Astrocyte (in vitro differentiated cells and primary cell): ENCODE measurements at places on chromosomes 16 and 17. TPM values are rescaled to one million over a fixed set of nuclear protein-coding genes. Genes with fewer than 3 reads are reported as not detected.

- no peak overlapping the region for H3K27ac ChIP-seq
- H3K4me3 ChIP-seq: no peak overlapping the region
- H3K27me3 ChIP-seq: no peaks in the 10 kb centered on the region
- no peaks in the 10 kb centered on the region for H3K4me1 ChIP-seq
- no peaks in the 10 kb centered on the region for H3K36me3 ChIP-seq
- no peak for DNase-seq
Measured at GRCh38 chr16:66182592-66182991, 183.9 kb upstream of the CDH5 start.

DNA sequence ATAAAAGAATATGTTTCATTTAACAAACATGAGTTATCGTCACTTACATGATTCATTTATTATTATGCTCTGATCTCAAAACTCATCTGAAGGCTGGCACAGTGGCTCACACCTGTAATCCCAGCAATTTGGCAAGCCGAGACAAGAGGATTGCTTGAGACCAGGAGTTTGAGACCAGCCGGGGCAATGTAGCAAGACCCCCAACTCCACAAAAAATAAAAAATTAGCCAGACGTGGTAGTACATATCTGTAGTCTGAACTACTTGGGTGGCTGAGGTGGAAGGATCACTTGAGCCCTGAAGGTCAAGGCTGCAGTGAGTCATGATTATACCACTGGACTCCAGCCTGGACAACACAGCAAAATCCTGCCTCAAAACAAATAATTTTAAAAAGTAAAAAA lies 16.0 kb downstream of the APPBP2 start:
- H3K27me3 ChIP-seq: no peaks in the 10 kb centered on the region
- no peak overlapping the region for H3K27ac ChIP-seq
- H3K4me3 ChIP-seq: no peak overlapping the region
- peaks cover 7% of the 10 kb centered on the region for H3K36me3 ChIP-seq
- peaks cover 6% of the 10 kb centered on the region for H3K4me1 ChIP-seq

GRCh38 chr16:84045818-84046470 lies 3.3 kb upstream of the SLC38A8 start:
- no peak for DNase-seq
- no peak overlapping the region for H3K4me3 ChIP-seq
- H3K36me3 ChIP-seq: no peaks in the 10 kb centered on the region
- H3K27ac ChIP-seq: no peak overlapping the region
- peaks cover 20% of the 10 kb centered on the region for H3K27me3 ChIP-seq
- H3K4me1 ChIP-seq: no peaks in the 10 kb centered on the region

DNA sequence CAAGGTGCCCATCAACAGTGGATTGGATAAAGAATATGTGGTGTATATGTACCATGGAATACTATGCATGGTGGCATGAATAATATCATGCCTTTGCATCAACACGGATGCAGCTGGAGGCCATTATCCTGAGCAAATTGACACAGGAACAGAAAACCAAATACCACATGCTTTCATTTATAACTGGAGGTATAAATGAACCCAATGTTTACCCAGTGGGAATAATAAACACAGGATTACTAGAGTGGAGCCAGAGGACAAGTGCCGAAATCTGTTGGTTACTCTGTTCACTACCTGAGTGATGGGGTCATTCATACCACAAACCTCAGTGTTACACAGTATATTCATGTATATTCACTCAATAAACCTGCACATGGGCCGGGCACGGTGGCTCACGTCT lies 125.2 kb downstream of the CDH11 start:
- DNase-seq: no peak
- H3K27me3 ChIP-seq: no peaks in the 10 kb centered on the region

GRCh38 chr17:31568539-31568938 lies 177.1 kb downstream of the RAB11FIP4 start:
- H3K36me3 ChIP-seq: peaks cover 4% of the 10 kb centered on the region
- H3K4me1 ChIP-seq: peaks cover 68% of the 10 kb centered on the region
- no peak overlapping the region for H3K27ac ChIP-seq
- H3K4me3 ChIP-seq: no peak overlapping the region
- no peak for DNase-seq
- no peaks in the 10 kb centered on the region for H3K27me3 ChIP-seq

DNA sequence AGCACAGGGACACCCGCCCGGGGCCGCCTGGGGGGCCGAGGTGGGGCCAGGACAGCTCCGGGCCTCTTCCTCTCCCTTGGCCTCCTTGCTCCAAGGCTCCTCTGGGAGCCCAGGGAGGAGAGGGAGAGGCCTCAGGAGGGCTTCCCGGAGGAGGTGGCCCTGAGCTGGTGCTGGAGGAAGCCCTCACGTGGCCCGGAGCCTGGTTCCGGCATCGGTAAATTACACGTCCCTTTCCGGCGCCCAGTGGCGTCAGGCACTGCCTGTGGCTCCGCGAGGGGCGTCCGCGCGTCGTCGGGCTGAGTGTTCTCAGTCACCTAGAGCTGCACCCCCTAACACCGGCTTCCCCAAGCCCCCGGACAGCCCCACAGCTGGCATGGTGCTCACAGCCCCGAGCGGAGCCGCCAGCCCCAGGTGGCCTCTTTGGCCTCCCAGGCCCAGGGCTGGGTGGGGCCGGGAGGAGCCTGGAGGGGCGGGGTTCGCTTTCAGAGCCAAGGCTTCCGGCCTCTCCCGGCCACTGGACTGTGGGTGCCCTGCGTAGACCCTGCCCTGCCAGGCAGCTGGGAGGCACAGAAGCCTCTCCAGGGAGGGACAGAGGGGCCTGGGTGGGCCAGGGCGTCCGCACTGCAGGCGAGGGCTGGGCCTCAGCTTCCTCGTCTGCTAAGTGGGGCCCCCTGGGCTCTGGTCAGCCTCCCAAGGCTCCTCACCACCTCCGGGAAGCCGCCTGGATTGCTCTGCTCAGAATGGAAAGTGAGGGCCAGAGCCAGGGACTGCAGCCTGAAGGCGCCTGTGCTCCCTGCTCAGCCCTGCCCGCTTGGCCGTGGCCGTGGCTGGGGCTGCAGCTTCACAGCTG lies 27.9 kb upstream of the SSTR5 start:
- no peaks in the 10 kb centered on the region for H3K36me3 ChIP-seq
- no peak for DNase-seq
- H3K4me3 ChIP-seq: no peak overlapping the region
- no peaks in the 10 kb centered on the region for H3K4me1 ChIP-seq
- peaks cover 12% of the 10 kb centered on the region for H3K27me3 ChIP-seq

GRCh38 chr16:65032387-65032786 lies 89.5 kb downstream of the CDH11 start:
- no peak overlapping the region for H3K27ac ChIP-seq

GRCh38 chr17:59427425-59427921 lies 96.0 kb downstream of the YPEL2 start:
- peak; percentile 71 for DNase-seq
- H3K4me3 ChIP-seq: no peak overlapping the region
- peaks cover 31% of the 10 kb centered on the region for H3K4me1 ChIP-seq
- H3K27me3 ChIP-seq: no peaks in the 10 kb centered on the region
- H3K27ac ChIP-seq: peak overlapping the region; percentile 51

GRCh38 chr17:72425133-72425793 lies 304.4 kb downstream of the SOX9 start:
- H3K27me3 ChIP-seq: no peaks in the 10 kb centered on the region
- peaks cover 33% of the 10 kb centered on the region for H3K4me1 ChIP-seq
- no peak overlapping the region for H3K4me3 ChIP-seq

GRCh38 chr17:4953451-4953961 lies 2.6 kb downstream of the ENO3 start:
- no peaks in the 10 kb centered on the region for H3K27me3 ChIP-seq
- DNase-seq: peak; percentile 60
- no peak overlapping the region for H3K27ac ChIP-seq
- no peaks in the 10 kb centered on the region for H3K36me3 ChIP-seq
- no peak overlapping the region for H3K4me3 ChIP-seq
- H3K4me1 ChIP-seq: peaks cover 22% of the 10 kb centered on the region

DNA sequence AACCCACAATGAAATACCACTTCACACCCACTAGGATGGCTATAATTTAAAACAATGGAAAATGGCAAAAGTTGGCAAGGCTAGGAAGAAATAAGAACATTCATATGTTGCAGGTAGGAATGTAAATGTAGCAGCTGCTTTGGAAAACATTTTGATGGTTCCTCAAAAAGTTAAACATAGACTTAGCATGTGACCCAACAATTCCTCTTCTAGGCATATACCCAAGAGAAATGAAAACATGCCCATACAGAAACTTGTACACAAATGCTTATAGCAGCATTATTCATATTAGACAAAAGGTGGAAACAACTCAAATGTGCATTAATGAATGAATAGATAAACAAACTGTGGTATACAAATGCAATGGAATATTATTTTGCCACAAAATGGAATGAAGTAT lies 36.1 kb downstream of the MEOX1 start:
- H3K27ac ChIP-seq: no peak overlapping the region
- H3K4me3 ChIP-seq: no peak overlapping the region
- DNase-seq: no peak
- H3K27me3 ChIP-seq: peaks cover 6% of the 10 kb centered on the region
- no peaks in the 10 kb centered on the region for H3K36me3 ChIP-seq
- no peaks in the 10 kb centered on the region for H3K4me1 ChIP-seq

DNA sequence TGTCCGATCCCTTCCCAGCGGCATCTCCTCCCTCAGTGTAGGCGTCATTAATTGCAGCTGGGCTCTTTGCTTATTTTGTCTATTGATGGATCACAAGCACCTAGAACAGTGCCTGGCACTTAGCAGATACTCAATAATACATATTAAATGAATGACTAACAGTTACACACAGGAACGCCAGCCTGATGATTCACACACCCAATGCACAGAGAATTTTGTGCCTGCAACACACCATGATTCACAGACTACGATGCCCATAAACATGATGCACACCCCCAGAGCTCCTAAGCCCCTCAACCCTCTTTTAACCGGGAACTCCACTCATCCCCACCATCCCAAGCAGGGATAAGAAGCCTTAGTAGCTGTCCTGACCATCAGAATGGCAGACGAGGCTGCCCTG lies 66.6 kb upstream of the TMEM97 start:
- peaks cover 23% of the 10 kb centered on the region for H3K27me3 ChIP-seq
- DNase-seq: peak; percentile 48
- H3K4me1 ChIP-seq: no peaks in the 10 kb centered on the region
- no peak overlapping the region for H3K4me3 ChIP-seq
- no peak overlapping the region for H3K27ac ChIP-seq

DNA sequence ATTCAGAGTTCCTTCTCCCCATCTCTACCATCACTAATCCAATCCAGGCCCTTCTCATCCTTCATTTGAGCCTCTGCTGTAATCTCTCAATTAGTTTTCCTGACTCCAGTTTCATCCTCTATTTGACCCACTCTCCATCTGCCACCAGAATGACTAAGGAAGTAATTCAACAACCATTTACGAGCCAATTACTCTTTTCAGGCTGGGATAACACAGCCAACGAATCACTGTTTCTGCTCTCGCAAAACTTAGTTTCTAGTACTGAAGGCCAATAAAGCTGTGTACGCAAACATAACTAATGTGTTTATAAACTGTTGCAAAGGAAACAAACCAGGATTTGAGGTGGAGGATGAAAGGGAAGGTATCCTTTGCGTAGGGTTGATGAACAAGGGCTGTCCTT lies 53.7 kb downstream of the MAP2K6 start:
- no peak for DNase-seq
- H3K36me3 ChIP-seq: no peaks in the 10 kb centered on the region
- H3K4me3 ChIP-seq: no peak overlapping the region
- peaks cover 5% of the 10 kb centered on the region for H3K4me1 ChIP-seq
- no peak overlapping the region for H3K27ac ChIP-seq

Gene KDM6B
- total RNA-seq: 50.4 and 54.1 TPM in 2 replicates

Gene PAQR4
- total RNA-seq: 4.8 and 5.4 TPM in 2 replicates

Gene MED9
- 7.7 and 9.4 TPM in 2 replicates for total RNA-seq

Gene P4HB
- total RNA-seq: 1,268 and 1,504 TPM in 2 replicates

Gene FXR2
- 54.3 and 60.2 TPM in 2 replicates for total RNA-seq

Gene DPEP3
- not detected in 2 replicates for total RNA-seq

Gene EEF2K
- 20.9 and 24.4 TPM in 2 replicates for total RNA-seq

Gene CIBAR2
- total RNA-seq: not detected in 2 replicates

Gene CDT1
- total RNA-seq: 3.7 and 4.7 TPM in 2 replicates
